ENCODE measurements at places on chromosomes 5 and 9.

DNA sequence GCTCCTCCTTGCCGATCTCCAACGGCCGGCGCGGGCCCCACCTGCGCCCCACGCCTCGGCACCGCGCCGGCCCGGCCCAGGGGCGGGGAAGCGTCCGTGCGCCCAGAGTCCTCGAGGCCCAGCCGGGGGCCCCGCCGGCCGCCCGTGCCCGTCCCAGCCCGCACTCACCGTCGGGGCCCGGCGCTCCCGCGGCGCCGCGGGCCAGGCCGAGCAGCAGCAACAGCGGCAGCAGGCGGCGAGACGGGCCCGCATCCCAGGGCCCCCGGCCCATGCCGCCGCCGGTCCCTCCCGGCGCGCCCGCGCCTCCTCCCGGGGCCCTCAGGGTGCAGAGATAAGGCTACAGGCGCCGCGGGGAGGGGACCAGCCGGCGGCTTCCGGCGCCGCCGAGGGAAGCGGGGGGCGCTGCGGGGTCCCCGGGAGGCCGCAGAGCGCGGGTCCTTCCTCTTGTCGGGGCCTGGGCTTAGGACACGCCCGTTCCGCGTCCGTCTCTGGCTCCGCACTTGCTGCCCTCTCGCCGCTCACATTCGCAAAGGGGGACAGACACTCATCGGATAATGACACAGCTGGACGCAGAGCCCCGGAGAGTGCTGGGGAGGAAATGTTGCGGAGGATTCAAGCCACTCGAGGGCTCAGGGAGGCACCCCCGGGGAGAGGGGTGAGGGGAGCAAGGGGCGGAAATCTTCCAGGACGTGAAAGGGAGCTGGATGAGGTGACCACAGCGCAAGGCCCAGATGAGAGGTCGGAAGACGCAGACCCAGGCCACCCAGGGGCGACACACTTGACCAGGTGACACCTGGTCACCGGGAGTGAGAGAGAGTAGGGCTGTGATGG, at the start of gene SUSD1:
TSS of gene SUSD1 (minus strand) at position 333 of the 831 bp plus-strand sequence. CDS start at position 271, 62 bp downstream.
- peak; percentile 43 for DNase-seq

GRCh38 chr5:55308254-55308836, 556 bp downstream of the MTREX start:
- DNase-seq = no peak

- no peak for DNase-seq
Observed at GRCh38 chr5:148623741-148624140, 30.6 kb downstream of the HTR4 start.

DNA sequence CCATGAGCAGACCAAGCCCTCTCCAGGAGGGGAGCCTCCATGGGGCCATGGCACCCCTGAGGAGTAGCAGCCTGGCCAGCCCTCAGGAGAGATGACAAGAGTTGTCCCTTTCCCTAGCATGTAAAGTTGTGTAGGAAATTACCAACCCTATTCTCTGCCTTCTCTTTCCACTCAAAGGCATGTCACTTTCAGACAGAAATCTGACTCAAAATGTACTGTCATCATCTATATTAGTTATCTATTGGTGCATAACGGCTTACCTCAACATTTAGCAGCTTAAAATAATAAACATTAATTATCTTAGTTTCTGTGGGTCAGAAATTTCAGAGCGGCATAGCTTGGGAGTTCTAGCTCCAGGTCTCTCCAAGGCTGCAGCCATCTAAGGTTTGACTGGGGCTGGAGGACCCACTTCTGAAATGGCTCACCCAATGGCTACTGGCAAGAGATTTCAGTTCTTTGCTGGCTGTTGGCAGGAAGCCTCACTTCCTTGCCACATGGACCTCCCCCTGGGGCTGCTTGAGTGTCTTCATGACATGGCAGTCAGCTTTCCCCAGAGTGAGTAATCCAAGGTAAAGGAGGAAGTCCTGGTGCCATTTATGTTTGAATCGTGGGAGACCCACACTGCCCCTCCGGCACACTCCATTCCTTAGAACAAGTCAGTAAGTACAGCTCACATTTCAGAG, 632.3 kb downstream of the CCDC171 start:
- no peak for DNase-seq

DNA sequence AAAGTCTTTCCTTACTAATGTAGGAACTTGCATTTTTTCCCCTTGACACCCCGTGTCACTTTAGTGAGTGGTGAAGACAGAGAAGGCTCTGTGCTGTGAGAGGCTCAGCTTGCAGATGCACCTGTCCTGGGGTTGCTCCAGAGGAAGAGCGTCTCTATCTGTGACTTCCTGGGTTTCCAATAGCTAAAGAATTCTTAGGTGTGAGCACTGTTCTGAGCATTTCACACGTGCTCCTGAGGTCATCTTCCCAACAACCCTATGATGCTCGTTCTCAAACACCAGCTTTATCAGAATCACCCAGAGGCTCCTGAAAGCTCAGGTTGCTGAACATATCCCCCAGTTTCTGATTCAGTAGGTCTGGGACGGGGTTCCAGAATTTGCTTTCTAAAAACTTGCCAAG, 6.4 kb upstream of the CTSV start:
- no peak for DNase-seq

DNA sequence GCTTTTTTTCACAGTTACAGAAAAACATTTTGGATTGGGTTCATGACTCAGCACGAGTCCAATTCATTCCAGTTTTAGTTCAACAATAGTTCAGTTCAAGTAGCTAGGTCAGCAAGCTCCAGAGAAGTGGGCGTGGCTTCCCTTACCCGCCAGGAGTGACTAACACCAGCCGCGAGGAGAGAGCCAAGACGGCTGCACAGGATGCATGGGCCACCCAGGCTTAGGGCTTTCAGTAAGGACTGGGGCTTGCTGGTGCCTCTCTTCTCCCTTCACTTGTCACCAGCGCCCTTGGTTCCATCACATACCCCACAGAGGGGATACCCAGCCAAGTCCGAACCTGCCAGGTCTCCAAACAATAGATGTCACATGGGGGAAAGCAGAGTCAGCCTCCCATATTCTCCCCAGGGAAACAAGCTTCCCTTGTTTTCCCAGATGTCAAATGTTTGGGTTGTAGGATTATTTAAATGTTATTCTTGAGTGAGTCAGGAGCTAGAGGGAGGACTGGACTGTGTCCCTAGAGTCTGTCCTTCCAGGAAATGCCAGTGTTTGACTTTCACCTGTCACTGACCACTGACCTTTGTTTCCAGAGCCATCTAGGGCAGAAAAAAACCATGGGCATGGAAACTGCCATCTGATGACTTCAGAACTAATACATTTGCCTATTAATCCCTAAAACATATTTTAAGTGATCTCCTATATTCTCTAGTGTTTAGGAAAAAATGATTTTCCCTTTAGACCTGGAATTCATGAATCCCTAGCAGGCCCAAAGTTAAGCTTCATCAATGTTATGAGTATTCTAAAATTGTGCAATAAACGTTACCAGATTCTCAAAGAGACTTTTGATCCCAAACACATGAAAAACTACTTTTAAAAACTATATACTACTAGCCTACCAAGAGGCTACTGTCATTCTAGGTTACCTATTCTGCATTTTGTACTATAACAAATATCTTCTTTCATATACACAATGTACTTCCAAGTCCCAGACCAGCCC, 51.9 kb downstream of the NIPAL4 start:
- DNase-seq = peak; percentile 85
